ENCODE measurements at places on chromosomes 16 and 17.

- DNase-seq = no peak
Observed at GRCh38 chr16:88727871-88728270, 21.6 kb downstream of the CTU2 start.

DNA sequence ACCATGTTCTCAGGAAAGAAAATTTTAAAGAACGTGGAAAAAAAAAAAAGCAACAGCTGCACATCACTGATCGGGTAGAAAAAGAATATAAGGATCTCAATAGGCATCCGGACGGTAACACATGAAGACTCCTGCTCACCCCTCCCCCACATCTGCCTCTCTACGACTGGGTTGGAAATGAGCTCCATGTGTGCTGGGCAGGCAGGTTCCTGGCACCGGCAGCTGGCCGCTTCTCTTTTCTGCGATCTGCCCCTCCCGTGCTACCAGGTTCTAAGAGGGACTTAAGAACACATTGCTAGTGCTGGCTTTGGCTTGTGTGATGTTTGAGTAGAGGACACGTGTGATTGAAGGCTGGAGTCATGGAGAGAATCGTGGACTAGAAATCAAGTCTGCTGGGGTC is 115.5 kb downstream of the AATF start:
- no peak for DNase-seq

- no peak for DNase-seq
Observed at GRCh38 chr17:41559548-41559947, 12.3 kb downstream of the KRT9 start.

GRCh38 chr16:1331712-1332617 is 1.5 kb upstream of the BAIAP3 start:
- no peak for DNase-seq

GRCh38 chr17:82492643-82493225 is 26.8 kb upstream of the FOXK2 start:
- no peak for DNase-seq

DNA sequence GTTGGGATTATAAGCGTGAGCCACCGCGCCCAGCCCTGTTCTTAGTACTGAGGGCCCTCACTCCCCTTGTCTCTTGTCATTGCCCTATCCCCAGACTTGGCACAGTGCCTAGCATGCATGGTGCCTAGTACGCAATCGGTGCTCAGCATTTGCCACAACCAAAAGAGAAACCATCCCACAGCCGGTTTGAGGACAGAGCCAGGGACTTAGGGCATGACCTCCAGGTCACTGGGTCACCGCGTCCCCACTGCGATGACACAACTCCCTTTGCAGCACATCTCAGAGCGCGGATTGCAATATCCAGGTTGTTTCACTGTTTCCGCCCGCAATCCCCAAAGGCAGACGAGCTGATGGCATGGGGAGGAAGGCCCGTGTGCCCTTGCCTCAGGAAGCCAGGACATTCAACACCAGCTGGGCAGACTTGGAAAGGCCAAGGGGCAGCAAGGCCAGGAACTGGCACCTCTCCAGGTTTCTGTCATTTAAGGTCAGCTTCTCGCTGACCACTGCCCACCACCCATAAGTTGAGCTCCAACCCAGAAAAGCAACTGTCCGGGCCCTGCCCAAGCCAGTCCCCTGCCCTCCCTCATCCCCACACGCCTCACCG is 274.5 kb downstream of the MRTFB start:
- no peak for DNase-seq

GRCh38 chr17:64277831-64278562 is 14.9 kb upstream of the TEX2 start:
- no peak for DNase-seq

DNA sequence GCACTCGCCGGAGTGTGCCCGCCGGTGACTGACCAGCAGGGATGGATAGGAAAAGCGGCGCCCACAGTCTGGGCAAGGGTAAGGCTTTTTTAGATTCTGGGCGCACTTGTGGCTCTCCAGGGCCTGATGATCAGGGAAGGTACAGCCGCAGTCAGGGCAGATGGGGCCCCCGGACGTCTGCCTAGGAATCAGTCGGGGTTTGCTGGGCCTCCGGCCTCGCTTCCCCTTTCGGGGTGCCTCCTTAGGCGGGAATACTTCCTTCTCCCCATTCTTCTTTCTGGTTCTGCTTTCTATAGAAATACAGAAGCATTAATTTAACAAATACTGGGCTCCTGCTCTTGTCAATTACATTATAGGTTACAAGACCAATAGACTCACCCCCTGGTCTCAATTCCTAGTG is 5.0 kb downstream of the ZNF689 start:
- no peak for DNase-seq

- no peak for DNase-seq
Observed at GRCh38 chr17:1469231-1469852, 13.3 kb upstream of the CRK start.

- no peak for DNase-seq
Observed at GRCh38 chr17:5680766-5681165, 96.5 kb upstream of the NLRP1 start.

- no peak for DNase-seq
Observed at GRCh38 chr16:21274172-21274726, 3.8 kb downstream of the CRYM start.

GRCh38 chr17:4604111-4604644 is 19.8 kb downstream of the SMTNL2 start:
- no peak for DNase-seq

GRCh38 chr17:65742403-65743307 is 181.2 kb upstream of the AXIN2 start:
- DNase-seq = no peak

DNA sequence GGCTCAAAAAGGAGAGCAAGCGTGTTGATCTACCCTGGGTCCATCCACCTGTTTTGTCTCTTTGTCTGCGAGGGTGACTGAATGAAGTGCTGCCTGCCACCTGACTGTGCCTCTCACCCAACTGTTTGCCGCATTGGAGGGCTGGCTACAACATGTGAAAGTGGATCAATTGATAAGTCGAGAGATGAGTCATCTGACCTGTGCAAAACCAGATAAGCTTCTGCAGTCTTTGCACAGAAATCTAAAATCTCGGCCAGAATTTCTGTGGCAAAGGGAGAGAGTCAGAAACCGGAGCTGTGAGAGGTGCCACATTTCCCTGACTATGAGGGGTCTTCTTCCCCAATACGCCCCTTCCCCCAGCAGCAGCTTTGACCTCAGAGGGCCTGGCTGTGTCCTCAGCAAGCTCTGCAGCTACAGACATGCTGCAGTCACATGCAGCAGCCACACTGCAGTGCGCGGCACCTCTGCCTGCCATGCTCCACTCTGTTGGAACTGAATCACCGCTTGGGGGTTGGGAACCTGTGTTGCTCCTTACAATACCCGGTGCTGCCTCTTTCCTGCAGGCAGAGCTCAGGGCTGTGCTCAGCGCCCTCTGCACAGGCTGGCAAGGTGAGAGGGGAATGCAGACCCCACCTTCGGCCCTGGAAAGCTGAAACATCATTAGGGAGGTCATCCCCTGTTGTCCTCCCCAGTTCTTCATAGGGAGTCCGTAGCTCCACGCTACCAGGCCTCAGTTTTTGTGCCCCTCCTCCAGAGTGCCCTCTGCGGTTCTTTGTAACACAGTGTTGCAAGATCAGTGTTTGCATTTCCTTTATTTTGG is 16.2 kb upstream of the HAS3 start:
- DNase-seq = no peak

DNA sequence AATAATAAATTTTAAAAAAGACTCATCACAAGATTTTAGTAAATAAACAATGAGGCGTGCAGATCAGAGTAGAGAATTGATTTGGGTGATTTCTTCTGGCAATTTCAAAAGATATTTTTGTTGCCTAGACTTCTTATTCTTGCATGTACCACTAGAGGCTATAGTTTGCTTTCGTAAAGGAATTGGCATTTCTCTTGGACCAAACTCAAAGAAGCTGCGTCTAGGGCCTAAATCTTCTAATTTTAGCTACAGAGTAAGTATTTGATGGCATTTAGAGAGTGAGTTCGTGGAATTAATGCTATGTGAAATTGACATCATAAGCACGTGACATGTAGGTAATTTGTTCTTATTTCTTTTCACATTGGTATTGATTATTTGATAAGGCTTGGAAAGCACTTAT is 24.4 kb upstream of the ABCC11 start:
- no peak for DNase-seq

DNA sequence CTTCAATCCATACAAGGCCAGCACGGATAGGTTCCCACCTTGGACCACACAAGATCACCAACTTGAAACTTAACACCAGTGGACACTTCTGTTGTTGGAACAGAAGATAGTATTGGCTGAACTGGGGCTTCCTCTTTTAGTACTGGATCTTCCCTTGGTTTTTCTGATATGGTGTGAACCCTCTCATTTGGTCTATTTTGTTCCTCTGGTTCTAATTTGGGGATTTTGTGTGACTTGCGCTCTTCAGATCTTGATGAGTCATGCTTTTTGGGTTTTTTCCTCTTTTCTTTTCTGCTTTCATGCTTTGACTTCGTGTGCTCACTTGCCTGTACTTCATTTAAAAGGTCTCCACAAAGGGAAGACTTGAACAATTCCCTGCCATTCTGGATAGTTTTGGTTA is 39.0 kb downstream of the SOST start:
- no peak for DNase-seq

DNA sequence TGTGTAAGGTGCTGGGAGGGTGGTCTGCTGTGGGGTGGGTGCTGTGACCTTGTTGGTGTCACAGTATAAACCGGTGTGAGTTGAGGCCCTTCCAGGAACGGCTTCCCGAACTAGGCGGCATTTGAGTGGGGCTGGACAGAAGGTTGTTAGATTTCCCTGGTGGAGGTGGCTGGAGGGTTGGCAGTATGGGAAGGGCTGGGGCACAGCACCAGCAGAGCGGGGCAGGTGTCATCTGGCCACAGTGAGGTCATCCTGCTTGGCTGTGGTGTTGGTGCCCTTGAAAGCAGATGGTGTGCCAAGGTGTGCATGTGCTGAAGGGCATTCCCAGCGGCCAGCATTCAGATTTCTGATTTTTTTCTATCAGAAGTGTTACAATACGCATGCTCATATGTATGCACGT is 28.1 kb downstream of the BANP start:
- DNase-seq = no peak

- DNase-seq = no peak
Observed at GRCh38 chr17:30526401-30526800, 49.2 kb downstream of the GOSR1 start.

- DNase-seq = no peak
Observed at GRCh38 chr17:76254275-76254674, 10.9 kb upstream of the UBALD2 start.

DNA sequence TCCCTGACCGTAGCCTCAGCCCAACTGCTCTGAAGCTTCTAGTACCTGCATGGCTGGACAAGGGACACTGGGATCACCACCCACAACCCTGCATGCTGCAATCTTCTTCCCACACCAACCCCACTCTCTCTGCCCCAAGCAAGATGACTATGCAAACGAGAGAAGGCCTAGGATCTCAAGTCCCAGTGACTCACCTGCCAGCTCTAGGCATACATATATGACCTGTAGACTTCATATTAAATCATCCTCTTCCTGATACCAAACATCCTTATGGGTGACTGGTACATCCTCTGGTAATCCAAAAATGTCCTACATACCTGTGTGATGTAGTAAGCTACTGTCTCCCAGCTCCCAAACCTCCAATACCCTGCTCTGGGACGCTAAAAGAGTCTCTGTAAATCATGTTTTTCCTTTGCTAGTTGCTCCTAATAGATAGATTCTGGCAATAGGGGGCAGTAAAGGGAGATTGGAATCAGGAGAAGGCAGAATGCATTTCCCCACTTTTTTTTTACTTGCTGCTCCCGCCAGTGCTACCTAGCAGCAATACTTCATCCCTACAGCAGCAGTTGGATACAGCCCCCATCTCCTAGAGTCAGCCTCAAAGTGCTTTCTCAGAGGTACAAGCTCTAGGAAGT is 43.4 kb upstream of the SOX9 start:
- DNase-seq = no peak

GRCh38 chr16:50193594-50193993 is 40.5 kb downstream of the TENT4B start:
- no peak for DNase-seq

DNA sequence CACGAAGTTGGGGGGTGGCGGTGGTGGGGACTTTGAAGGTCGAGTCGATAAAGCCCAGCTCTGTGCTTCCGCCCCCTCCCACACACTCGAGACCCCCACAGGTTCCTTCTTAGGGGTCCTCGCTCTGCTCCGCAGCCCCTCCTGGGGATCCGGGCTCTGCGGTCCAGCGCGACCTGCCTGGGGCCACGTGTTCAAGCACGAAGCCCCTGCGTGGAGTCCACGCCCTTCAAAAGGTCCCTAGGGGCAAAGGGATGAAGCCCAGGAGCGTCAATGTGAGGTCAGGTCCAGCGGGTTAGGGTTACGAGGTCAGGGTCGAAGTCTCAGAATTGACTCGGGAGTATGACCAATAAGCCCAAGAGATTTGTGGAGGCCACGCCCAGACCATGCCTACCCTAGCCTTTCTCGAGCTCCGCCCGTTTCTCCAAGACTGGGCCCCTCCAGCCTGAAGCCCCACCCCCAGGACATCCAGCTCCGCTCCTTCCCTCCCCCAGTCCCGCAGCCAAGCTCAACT is 786 bp upstream of the CACNA1G start:
- DNase-seq = no peak

DNA sequence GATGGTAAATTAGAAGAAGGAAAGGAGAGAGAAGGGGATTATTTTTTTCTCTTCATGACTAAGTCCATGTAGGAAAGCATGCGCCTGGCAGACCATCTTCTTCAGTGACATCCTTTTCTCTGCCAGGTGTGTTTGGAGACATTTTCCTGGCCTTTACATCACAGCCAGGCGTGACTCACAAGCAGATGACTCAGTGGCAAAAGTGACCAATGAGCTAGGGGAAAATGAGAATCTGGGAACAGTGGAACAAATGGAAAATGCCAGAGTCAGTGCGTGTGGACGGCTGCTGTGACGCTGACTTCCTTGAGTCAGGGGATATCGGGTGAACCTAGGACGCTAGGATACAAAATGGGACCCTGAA is 9.4 kb downstream of the KIAA0513 start:
- no peak for DNase-seq

DNA sequence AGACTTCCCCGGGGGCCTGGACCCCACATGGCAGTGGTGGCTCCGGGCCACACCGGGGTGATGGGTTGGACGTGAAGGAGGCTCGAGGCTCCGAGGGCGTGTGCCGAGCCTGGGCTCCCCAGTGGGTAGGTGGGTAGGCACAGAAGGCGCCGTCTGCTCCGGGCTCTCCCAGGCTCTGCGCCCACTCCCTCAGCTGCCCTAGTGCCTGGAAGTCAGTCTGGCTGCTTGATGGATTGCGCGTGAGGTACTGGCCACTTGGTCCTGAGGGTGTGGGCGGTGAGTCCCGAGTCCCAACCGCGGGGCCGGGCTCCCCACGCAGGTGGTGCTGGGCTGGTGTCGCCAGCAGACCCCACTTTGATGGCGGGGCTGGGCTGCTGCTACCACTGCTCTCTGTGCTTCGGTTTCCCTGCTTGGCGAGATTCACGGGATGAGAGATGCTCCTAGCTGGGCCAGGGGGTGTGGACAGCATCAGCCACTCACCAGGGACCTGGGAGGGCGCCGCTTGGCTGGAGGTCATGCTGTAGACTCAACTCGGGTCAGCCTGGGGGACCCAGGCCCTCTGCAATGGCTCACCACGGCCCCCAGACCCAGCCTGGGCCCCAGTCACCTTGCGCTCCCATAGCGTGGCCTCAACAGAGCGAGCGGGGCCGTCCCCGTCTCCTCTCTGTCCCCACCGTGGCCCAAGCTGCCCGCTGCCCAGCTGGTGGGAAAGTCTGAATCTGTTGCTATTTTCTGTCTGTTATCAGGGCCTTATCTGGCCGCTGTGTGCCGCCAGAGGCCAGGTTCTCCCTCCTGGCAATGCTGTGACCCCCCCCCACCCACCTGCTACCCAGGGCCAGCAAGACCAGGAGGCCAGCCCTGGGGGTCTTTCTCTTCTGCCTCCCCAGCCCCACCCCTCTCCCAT is 26.1 kb downstream of the ZFPM1 start:
- no peak for DNase-seq

GRCh38 chr17:283911-284675 is 68.5 kb downstream of the RPH3AL start:
- no peak for DNase-seq

GRCh38 chr16:2149630-2150417 is 1.4 kb downstream of the RAB26 start:
- DNase-seq = no peak

Measured in activated T-cell treated with anti-CD3 and anti-CD28 coated beads for 48 hours (primary cell).